Chondrocyte (in vitro differentiated cells): ENCODE measurements at places on chromosomes 1 and 21. TPM values are rescaled to one million over a fixed set of nuclear protein-coding genes. Genes with fewer than 3 reads are reported as not detected.

B3GALT2 gene
- 7.6 to 13.5 TPM (median 7.9 TPM) in 3 replicates for total RNA-seq

CFHR3 gene
- total RNA-seq: 0.31 TPM in 1 of 3 replicates, not detected in the others

PCSK9 gene
- 0.41 to 0.60 TPM (median 0.53 TPM) in 3 replicates for total RNA-seq

LRRC38 gene
- not detected in 3 replicates for total RNA-seq

RNU1-3 gene
- total RNA-seq: 1,438 to 1,620 TPM (median 1,579 TPM) in 3 replicates

ETS2 gene
- total RNA-seq: 12.0 to 14.2 TPM (median 13.6 TPM) in 3 replicates

AADACL3 gene
- not detected in 3 replicates for total RNA-seq

MEX3A gene
- 11.7 to 12.7 TPM (median 12.0 TPM) in 3 replicates for total RNA-seq

DNA sequence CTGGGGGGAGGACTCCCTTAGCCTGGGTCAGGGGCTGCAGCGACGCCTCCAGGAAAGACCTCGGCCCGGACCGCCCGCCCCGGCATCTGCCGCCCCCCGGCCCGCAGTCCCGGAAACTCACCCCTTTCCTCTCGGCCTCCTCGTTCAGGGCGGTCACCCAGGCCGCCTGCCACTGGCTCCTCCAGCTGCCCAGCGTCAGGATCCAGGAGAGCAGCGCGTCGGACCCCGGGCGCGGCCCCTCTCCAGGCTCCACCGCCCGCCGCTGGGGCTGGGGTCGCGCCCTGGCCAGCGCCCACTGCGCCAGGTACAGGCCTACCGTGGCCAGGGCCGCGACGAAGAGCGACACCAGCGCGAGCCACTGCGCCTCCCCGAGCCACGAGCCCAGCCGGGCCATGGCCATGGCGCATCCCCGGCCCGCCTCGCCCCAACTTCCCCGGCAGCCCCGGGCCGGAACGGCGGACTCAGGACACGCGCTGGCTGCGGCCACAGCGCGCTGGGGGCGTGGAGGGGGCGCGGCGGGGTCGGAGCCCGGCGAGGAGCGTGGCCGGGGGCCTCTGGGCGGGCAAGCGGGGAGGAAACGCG, 478 bp downstream of the C2CD2 start:
- H3K27ac ChIP-seq: no peak overlapping the region
- DNase-seq: peak; percentile 88
- H3K4me3 ChIP-seq: peak overlapping the region; percentile 71

- no peaks in the 10 kb centered on the region for H3K36me3 ChIP-seq
- H3K27ac ChIP-seq: no peak overlapping the region
- H3K4me1 ChIP-seq: no peaks in the 10 kb centered on the region
These were observed 186.8 kb downstream of the CDC7 start for GRCh38 chr1:91687452-91687851.

DNA sequence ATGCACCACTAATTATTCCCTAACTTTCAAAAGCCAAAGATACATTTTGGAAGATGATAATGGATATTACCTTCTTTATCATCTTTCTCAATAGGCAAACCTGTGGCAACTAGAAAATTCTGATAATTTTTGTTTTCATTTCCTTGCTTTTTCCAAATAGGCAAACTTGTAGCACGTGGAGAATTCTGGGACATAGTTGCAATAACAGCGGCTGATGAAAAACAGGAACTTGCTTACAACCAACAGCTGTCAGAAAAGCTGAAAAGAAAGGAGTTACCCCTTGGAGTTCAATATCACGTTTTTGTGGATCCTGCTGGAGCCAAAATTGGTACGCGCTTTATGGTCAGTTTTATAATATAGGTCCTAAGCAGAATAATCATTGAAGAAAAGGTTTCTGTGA, 1.5 kb downstream of the FPGT start:
- DNase-seq: no peak
- peaks cover 17% of the 10 kb centered on the region for H3K4me1 ChIP-seq
- peak overlapping the region; percentile 90 for H3K4me3 ChIP-seq
- no peak overlapping the region for H3K27ac ChIP-seq
- H3K36me3 ChIP-seq: peaks cover 5% of the 10 kb centered on the region
- H3K27me3 ChIP-seq: no peaks in the 10 kb centered on the region

DNA sequence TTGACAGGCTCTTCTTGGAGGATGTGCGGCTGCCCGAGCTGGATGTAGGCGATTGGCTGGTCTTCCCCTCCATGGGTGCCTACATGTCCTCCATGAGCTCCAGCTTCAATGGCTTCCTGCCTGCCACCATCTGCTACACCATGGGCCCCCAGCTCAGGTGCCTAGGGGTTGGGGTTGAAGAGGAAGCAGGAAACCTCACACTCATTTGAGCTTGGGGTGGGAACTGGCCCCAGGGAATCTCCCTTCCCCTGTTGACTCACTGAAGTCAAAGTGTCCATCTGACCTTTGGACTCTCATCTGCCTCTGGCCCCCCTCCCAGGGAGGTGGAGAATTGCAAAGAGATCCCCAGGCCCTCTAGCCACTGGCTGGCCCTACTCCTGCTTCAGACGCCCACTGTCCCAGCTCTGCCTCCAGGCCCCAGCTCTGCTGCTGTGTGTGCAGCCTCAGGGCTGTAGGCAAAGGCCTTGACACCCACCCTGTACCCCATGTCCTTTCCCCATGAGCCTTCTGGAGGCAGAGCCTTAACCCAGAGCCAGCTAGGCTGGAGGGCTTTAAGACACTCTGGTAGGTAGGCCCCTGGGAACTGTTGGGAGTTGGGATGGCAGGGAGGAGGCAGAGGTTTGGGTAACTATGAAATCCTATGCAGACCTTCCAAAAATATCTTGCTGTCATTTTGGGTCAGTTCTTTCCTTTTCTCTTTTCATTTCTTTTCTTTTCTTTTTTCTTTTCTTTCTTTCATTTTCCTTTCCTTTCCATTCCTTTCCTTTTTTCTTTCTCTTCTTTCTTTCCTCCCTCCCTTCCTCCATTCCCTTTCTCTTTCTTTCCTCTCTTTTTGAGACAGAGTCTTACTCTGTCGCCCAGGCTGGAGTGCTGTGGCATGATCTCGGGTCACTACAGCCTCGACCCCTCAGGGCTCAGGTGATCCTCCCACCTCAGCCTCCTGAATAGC, 66.9 kb upstream of the TINAGL1 start:
- H3K27me3 ChIP-seq: peaks cover 20% of the 10 kb centered on the region
- no peak for DNase-seq
- H3K27ac ChIP-seq: no peak overlapping the region

DNA sequence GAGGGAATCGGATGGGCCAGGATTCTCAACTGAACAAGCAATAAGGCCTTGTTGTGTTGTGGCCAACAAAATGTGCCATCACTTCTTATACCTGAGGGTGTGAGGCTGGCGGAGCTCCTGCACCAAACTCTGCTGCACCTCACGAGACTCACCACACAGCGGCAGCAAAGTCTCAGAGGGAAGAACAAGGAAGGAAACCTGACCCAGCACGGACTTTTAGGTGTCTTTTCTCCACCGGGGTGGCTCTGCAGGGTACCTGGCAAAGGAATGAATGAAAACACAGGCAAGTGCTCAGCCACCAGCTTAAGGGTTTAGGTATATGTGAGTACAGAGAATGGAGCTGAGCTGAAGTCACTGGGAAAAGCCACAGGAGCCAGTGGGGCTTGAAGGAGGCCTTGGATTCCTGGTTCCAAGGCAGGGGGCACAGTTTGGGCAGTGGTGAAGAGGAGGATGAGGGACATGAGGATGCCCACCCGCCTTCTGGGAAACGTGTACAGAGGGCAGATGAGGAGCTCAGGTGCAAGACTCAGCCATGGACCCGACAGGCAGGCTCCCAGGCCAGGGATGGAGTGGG, 31.1 kb upstream of the HSD3B1 start:
- DNase-seq: no peak
- H3K27ac ChIP-seq: no peak overlapping the region
- no peaks in the 10 kb centered on the region for H3K4me1 ChIP-seq
- H3K36me3 ChIP-seq: peaks cover 2% of the 10 kb centered on the region

GRCh38 chr1:84122780-84123382, 21.2 kb upstream of the PRKACB start:
- peaks cover 5% of the 10 kb centered on the region for H3K4me1 ChIP-seq
- DNase-seq: no peak
- no peak overlapping the region for H3K4me3 ChIP-seq
- no peak overlapping the region for H3K27ac ChIP-seq
- H3K27me3 ChIP-seq: no peaks in the 10 kb centered on the region

- peaks cover 19% of the 10 kb centered on the region for H3K36me3 ChIP-seq
- no peak for DNase-seq
- no peaks in the 10 kb centered on the region for H3K27me3 ChIP-seq
- no peak overlapping the region for H3K27ac ChIP-seq
- peaks cover 24% of the 10 kb centered on the region for H3K4me1 ChIP-seq
These were observed 60.6 kb downstream of the SDCCAG8 start for GRCh38 chr1:243316366-243316989.

- H3K4me1 ChIP-seq: peaks cover 2% of the 10 kb centered on the region
- no peak overlapping the region for H3K27ac ChIP-seq
- H3K36me3 ChIP-seq: peaks cover 36% of the 10 kb centered on the region
- no peak for DNase-seq
These were observed 12.5 kb downstream of the LBR start for GRCh38 chr1:225415307-225415706.

DNA sequence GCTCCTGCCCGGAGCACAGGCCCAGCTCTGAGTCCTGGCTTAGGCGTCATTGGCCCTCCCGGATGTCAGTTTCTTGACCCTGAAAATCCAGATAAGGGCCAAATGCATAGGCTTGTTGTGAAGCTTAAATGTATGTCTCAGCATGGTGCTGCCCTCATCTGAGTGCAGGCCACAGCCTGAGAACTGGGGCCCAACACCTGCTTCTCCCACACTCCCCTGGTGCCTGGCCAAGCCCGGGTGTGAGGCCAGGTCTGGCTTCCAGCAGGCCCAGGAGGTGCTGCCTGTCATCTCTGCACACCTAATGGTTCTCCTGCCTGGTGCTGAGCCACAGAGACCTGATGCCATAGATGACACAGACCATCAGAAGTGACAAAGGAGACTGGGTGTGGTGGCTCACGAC, 14.0 kb downstream of the MX2 start:
- H3K27ac ChIP-seq: no peak overlapping the region
- H3K27me3 ChIP-seq: peaks cover 14% of the 10 kb centered on the region
- DNase-seq: peak; percentile 62
- no peaks in the 10 kb centered on the region for H3K36me3 ChIP-seq
- H3K4me3 ChIP-seq: no peak overlapping the region
- H3K4me1 ChIP-seq: no peaks in the 10 kb centered on the region

DNA sequence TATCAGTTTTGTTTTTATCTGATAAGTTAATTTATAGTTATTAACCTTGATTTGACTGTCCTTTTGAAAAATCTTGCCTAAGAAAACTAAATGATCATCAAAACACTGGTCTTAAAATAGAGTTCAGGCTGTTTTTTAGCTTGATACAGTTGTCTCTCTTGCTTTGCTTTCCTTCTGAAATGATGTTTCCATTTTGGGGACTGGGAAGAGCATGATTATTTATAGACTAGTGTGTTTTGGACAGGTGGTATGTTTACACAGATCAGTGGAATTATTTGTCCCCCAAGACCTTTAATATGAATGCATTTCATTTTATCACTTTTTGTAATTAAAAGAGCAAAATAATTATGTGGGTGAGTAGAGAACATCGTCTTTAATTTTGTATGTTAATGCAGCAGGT, 90.8 kb downstream of the XPR1 start:
- no peak overlapping the region for H3K27ac ChIP-seq
- no peaks in the 10 kb centered on the region for H3K36me3 ChIP-seq
- H3K27me3 ChIP-seq: no peaks in the 10 kb centered on the region
- no peak for DNase-seq
- H3K4me3 ChIP-seq: no peak overlapping the region

GRCh38 chr1:199743227-199743626, 284.3 kb upstream of the NR5A2 start:
- peaks cover 5% of the 10 kb centered on the region for H3K4me1 ChIP-seq
- no peak overlapping the region for H3K4me3 ChIP-seq
- H3K36me3 ChIP-seq: no peaks in the 10 kb centered on the region
- no peak for DNase-seq

DNA sequence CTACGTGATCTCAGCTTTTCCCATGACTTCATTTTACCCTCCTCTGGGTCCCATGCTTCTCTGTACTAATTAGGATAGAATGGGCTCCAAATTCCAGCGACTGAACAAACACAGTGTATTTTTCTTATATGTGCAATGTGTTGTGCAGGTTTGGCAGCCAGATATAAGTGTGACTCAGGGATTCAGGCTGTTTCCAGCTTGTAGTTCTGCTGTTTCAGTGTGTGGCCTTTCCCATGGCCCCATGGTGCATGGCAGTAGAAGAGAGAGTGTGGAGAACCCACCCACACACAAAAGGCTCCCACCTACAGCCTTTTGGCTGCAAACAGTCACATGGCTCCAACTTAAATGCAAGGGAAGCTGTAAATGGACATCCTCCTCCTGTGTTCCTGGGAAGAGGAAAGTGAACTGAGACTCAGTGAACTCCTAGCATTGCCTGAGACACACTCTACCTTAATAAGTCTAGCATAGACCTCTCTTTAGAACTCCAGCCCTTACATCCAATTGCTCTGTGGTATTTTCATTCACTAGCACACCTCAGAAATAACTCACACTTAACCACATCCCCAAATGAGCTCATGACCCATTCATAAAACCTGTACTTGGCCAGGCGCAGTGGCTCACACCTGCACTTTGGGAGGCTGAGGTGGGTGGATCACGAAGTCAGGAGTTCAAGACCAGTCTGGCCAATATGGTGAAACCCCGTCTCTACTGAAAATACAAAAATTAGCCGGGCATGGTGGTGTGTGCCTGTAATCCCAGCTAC, 58.7 kb downstream of the KIAA0040 start:
- no peak for DNase-seq
- peaks cover 10% of the 10 kb centered on the region for H3K27me3 ChIP-seq
- H3K4me1 ChIP-seq: peaks cover 42% of the 10 kb centered on the region
- H3K36me3 ChIP-seq: no peaks in the 10 kb centered on the region
- H3K27ac ChIP-seq: peak overlapping the region; percentile 85

- H3K4me1 ChIP-seq: no peaks in the 10 kb centered on the region
- H3K36me3 ChIP-seq: no peaks in the 10 kb centered on the region
- H3K4me3 ChIP-seq: no peak overlapping the region
- no peak for DNase-seq
These were observed 37.6 kb upstream of the HMGB4 start for GRCh38 chr1:33826311-33826710.
